ENCODE measurements at places on chromosomes 4 and X. TPM values are rescaled to one million over a fixed set of nuclear protein-coding genes. Genes with fewer than 3 reads are reported as not detected.

The KIAA1210 gene
- polyA plus RNA-seq: 1.8 TPM

The ZNF185 gene
- polyA plus RNA-seq: 47.1 TPM

GRCh38 chrX:68938244-68939004 is 109.6 kb downstream of the EFNB1 start:
- no peak for DNase-seq

The SERPINA7 gene
- polyA plus RNA-seq: not detected

- DNase-seq: peak; percentile 14
Measured at GRCh38 chrX:26442340-26442739, 226.4 kb downstream of the MAGEB5 start.
